ENCODE measurements at places on chromosomes 7 and 10.

DNA sequence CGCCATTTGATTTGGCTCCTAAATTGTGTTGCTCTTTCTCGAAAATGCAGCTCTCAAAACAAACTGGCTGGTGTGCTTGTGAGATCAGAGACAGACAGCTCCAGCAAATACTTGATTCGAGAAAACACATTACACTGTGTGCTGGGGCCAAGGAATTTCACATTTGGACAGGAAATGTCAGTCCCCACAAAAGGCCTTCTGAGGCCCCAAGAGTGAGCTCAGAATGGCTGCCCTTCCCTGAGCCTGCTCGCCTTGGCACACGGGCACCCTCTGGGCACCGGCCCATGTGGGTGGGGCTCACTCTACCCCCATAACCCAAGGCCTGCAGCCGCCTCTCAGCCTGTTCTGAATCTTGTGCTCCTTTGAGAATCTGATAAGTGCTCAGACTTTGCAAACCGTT, 13.9 kb upstream of the HSPA12A start:
- DNase-seq = peak; percentile 73

DNA sequence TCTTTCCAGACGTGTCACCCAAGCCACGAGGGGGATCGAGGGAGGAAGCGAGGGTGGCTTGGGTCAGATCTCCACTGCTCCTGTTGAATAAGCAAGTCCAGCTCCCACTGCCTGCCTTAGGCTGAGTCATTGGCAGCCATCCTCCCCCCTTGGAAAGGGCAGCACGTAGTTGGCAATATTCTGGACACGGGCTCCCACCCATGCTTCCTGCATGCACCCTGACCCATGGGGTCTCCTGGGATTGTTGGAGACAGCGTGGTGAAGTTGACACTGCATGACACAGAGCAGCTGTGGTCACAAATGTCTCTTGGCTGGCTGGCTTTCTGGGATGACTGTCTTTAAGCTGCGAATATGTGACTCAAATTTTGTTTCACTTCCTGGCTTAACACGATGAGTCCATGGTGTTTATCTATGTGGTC, 11.2 kb downstream of the BTBD16 start:
- no peak for DNase-seq

DNA sequence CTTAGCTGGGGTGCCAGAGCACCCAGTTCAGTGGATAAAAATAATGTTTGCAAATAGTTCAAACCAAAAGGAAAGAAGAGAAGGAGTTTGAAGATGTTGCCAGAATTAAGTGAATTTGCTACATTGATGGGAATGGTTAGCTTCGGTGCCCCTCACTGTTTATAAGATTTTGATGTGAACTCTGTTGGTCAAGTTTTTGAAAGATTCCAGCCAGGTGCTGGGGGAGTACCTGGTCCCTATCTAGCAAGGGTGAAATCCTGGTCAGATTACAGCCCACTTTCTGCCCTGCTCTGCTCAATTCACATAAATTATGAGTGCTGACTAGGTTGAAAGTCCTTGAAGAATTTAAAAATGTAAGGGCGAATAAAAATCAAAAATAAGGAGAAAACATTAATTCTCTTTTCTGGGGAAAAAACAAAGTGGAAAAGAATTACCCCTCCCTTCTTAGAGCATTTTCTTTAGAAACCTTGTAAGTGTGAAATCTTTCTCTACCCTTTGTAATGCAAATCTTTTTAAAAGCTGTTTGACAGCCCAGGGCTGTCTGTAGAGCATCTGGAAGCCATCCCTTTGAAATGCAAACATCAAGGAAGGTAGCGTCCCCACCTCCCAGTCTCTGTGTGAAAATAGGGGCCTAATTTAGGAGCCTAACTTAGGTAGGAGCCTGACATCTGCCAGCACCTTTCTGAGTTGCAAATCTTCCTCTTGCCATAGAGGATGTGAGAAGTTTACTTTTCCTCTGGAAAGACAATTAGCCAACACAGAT, 1.4 kb upstream of the GIMAP5 start:
- no peak for DNase-seq

DNA sequence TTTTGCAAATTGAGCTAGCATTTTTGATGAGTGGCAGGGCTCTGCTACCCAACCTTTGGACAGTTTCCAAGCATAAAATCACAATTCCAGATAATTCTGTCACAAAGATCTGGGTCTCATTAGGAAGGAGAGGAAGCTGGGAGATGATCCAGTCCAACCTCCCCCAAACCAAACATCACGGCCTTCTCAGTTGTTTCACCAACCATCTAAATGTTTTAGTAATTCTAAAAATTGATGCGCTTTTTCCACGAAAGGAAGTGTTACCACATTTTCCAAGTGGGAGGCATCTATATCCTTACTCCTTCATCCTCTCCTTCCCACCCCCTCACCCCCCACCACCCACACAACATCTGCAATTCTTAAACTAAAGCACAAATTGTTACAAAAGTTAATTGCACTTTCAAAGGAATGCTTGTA, 108.3 kb downstream of the EGFR start:
- no peak for DNase-seq

GRCh38 chr10:94038024-94038423, 44.3 kb downstream of the PLCE1 start:
- no peak for DNase-seq

- no peak for DNase-seq
Measured at GRCh38 chr7:25350041-25350440, 121.8 kb upstream of the NPVF start.
